ENCODE measurements at places on chromosomes 1 and 21.

GRCh38 chr1:172184506-172185191 is 235.8 kb upstream of the C1orf105 start:
- no peak for DNase-seq

DNA sequence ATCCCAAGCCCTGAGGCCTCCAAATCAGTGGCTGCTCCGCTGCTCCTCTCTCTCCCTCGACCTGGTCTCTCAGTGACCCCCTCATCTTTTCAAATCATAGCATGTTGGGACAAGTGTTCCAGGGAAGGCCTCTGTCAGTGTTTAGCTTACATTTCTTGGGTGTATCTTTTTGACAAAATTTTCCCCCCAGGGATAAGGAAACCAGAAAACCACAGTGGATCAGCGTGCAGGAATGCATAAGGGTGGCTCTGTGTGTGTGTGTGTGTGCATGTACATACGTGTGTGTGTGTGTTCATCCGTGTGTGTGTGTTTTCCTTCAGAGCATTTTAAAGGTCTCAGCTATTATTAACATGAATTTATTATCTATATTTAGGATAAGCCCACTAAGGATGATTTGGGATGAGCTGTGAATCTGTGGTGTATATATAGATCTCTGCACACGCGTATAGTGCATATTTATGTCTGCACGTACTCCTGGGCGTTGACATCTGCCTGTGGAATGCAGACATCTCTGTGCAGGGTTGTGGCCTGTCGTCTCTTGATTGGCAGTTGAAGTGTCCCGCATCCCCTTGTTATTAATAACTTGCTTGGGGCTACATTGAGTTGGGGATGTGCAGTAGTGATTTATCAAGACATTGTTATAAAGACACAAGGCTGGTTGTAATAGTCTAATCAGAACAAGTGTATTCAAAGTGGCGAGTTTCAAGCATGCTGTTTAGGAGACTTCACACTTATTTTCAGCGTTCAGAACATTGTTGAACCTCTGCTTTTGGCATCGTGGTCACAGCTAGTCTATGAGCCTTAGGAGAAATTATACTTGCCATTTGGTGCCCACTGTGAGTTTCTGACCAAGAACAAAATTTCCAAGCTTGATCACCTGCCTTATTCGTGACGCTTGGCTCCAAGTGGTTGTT is 55.6 kb downstream of the GALNT2 start:
- no peak for DNase-seq

DNA sequence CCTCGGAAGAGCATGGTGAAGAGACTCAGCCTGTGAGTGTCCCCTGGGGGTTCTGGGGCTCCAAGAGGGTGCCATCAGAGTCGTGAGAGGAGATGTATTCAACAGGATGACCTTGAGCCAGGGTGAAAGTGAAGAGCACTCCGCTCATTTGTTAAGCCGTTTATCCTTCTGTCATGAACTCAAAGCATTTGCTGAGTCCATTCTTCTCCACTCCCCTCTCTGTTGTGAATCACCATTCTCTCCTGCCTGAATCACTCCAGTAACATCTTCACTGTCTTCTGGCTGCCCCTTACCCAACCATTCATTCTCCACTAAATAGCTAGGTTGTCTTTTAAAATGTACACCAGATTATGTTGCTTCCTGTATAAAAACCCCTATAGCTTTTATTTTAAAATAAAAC is 102.2 kb downstream of the RGL1 start:
- DNase-seq: no peak

DNA sequence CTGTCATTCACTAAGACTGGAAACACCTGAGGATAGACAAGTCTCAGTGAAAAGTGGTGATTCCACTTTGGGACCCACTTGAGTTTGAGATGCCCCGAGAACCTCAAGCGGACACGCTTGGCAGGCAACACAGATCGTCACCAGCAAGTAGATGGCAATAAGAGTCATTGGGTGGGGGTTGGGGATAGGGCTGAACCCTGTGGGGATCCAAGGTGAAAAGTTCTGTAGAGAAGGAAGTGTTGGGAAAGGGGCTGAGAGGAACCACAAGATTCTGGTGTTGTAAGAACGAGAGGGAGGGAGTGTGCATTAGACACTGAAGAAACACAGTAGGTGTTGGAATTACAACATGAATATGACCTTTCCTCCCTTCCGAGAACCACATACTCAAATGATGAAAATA is 45.4 kb upstream of the TDRD10 start:
- no peak for DNase-seq

DNA sequence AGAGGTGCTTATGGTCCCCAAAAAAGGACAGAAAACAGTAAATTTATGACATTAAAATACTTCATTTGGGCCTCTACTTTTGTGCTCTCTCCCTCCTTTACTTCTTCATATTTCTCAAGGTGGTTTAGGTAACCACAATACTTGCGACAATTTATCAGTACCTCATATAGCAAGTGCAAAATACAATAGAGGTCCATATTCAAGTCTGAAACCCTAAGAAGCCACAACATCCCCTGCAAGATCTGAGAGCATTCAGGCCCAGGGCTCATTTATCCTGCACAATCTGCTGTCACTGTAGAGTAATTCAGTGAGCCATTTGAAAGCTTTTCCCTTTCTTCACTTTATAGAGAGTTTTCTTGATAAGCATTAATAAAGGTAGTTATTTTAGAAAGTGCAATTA is 24.2 kb upstream of the ATP6V1G3 start:
- no peak for DNase-seq

- no peak for DNase-seq
Measured at GRCh38 chr21:36543924-36544323, 64.0 kb upstream of the CLDN14 start.

GRCh38 chr21:45949928-45950739 is 31.4 kb upstream of the COL6A1 start:
- DNase-seq: no peak

DNA sequence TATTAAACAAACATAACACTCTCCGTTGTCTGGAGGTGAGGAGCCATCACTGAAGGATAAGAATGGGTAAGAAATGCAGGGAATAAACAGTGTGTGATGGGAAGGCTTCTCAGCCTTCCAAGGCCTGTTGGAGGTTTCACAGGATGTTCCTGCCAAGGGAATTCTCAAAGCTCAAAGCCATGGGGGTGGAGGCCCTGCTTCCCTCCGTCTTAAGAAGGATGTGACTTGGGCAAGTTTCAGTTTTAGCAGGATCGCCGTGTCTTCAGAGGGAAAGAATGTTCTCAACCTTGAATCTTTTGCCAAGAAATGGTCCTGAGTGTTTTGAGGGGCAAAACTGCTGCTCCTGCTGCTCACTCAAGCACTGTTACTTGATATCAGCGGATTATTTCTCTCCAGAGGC is 41.7 kb upstream of the IL20 start:
- DNase-seq: no peak

DNA sequence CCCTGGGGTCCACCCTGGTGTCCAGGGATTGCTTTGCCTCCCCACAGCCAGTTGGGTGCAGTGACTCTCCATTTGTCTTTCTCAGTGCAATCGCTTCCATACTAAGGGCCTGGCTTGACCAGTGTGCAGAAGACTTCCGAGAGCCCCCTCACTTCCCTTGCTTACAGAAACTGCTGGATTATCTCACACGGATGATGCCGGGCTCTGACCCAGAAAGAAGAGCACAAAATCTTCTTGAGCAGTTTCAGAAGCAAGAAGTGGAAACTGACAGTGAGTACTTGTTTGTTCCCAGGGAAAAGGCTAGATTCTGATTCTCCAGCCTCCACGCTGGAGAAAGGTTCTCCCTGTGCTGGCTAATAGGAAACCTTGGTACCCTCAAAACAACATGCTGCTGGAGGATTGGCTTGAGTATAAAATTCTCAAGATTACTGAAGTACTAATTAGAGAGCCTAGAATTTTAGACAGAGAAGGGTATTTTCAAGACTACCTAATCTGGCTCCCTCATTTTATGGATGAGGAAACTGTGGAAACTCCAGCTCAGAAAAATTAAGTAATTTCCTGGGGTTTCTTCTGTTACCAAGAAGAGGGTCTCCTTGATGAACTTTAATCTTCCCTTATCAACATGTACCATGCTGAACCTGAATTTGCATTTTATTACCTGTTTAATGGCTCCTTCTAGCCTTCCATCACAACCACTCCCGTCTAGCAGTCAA is 75.8 kb downstream of the RGL1 start:
- DNase-seq: no peak

DNA sequence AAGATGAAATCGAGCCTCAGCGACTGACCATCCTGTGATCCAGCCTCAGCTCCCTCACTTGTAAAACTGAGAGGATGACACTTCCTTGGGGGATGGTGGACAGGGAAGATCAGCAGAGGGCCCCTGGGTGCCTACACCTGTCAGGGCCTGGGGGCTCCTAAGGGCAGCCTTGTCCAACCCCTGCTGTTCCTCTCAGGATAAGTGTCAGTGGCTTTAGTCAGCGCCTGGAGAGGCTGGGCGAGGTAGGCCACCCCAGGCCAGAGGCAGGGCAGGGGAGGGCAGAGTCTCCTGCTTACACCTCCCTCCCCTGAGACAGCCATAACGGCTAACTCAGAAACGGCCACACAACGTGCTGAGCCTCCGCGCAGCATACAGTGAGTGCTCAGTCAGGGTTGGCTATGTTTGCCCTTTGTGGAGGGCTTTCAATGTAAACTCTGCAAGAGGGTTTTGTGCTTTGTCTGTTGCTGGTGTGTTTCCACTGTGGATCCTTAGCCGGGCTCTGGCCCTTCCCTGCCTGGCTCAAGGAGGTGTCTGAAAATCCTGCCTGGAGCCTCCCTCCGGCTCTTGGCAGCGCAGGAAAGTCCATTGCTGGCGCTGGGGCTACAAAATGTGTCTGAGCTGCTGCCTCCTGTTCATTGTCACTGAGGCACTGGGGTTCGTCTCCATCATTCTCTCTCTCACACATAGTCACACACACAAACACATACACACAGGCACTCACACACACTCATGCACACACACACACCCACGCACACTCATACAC is 588.4 kb downstream of the PTPRU start:
- no peak for DNase-seq

GRCh38 chr1:48908606-48909005 is 131.9 kb upstream of the BEND5 start:
- no peak for DNase-seq

- no peak for DNase-seq
Measured at GRCh38 chr1:206952171-206952570, 5.9 kb upstream of the PIGR start.

DNA sequence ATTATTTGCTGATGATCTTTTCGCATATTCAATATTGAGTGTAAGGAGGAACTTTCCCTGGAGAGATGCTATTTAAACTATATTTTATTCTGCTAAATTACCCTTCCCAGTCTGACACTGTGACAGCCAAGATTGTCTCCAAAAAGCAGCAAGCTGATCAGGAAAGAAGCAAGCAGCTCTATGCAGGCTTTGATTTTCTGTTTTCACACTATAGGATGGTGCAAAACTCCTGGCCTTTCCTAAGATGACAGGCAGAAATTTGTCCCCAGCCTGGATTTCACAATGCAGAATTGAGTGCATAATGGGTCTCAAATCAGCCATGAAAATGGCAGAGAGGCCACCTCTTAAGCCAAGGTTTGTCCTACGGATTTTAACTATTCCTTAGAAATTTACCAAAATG is 1.1 kb downstream of the SGIP1 start:
- DNase-seq: no peak

GRCh38 chr1:45205011-45205909 is 1.1 kb downstream of the ZSWIM5 start:
- no peak for DNase-seq

- no peak for DNase-seq
Measured at GRCh38 chr1:66182551-66183178, 351.3 kb upstream of the SGIP1 start.

DNA sequence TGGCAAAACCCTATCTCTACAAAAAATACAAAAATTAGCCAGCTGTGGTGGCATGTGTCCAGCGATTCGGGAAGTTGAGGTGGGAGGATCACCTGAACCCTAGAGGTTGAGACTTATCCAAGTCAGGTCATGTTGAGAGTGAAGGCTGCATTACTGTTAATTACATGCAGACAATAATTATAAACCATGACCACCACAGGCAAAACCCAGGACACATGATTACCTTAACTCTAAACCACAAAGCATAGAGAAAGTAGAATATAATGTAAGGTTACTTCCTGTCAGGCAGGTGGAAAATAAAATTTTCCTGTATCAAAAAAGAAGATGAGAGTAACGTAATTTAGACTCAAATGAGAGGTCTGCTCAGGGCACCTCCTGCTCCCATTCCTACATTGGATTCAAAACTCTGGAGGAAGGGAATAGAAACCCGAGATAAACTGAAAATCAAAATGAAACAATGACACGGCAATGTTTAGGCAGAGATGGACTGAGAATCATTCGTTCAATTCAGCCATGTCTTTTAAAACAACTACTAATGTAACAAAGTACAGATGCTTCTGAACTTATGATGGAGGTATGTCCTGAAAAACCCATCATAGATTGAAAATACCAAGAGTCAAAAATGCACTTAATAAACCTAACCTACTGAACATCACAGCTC is 33.6 kb downstream of the RGS8 start:
- DNase-seq: no peak

- no peak for DNase-seq
Measured at GRCh38 chr1:89487972-89488371, 36.7 kb upstream of the LRRC8B start.

DNA sequence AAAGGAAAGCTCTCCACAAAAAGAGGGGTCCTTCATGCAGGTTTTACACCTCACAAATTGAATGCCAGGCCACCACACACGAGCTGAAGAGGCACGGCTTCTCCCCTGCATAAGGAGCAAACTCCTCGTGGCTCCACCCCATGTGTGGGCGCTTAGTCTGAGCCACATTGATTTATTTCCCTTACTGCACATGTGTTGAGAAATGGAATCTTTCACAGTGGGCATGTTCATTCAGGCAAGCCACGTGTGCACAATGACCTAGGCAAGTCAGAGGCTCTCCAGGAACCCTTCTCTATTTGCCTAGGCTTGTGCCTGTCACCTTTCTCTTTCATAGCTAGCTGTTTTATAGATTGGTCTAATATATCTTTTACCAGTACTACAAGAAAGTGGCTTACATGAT is 120.5 kb downstream of the LTN1 start:
- DNase-seq: no peak

DNA sequence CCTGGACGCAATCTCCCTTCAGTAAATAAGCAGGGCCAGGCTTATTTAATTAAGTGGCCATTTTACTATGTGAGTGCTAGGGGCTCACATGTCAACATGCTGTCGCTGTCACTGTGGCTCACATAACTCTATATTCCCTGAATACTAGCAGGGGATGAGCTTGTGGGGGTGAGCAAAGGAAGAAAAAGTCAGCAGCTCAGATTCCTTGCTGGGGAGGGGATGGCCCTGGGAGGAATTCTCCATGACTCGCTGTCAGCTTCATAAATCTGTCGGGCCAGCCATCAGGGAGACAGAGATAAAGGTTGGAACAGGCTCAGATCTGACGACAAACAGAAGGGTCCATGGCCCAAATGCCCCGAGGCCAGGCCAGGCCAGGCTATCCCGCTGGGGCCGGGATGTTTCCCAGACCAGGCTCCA is 26.0 kb upstream of the PLEKHG5 start:
- no peak for DNase-seq

Measured in hematopoietic multipotent progenitor cell treated with erythropoietin and hydrocortisone succinate and interleukin-3 and kit ligand, for 17 days (in vitro differentiated cells).